ENCODE measurements at places on chromosomes 13 and 19.
A peak's percentile ranks its signal among the peaks of the same experiment; 100 is the strongest.

DNA sequence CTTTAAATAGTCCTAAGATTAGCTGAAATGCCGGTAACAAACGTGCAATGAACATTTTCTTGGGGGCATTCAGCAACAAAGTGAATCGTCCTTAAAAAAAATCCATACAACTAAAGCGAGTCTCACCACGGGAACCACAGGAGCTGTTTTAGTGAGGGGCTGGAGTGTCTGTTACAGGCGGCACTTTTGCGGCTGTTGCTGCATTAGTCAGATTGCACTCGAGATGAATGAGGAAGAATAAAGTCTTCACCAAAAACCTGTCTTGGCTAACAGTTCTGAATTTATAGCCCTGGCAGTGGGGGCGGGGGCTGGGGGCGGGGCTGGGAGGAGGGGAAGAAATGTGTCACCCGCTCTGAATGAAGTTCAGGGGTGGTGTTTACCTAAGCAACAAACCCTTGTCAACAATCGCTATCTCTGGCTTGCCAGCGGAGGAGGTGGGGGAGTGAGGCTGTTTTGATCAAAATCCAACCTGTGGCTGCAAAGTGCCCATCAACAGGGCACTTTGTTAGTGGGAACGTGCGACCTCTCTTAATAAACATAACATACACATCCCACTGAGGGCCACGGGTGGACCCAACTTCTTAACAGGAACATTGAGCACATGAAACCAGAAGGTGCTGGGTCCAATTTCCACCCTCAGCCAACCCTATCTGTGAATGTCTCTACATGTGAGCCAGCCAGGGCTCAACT lies 44.5 kb downstream of the RFX2 start:
- DNase-seq, result peak; percentile 50

DNA sequence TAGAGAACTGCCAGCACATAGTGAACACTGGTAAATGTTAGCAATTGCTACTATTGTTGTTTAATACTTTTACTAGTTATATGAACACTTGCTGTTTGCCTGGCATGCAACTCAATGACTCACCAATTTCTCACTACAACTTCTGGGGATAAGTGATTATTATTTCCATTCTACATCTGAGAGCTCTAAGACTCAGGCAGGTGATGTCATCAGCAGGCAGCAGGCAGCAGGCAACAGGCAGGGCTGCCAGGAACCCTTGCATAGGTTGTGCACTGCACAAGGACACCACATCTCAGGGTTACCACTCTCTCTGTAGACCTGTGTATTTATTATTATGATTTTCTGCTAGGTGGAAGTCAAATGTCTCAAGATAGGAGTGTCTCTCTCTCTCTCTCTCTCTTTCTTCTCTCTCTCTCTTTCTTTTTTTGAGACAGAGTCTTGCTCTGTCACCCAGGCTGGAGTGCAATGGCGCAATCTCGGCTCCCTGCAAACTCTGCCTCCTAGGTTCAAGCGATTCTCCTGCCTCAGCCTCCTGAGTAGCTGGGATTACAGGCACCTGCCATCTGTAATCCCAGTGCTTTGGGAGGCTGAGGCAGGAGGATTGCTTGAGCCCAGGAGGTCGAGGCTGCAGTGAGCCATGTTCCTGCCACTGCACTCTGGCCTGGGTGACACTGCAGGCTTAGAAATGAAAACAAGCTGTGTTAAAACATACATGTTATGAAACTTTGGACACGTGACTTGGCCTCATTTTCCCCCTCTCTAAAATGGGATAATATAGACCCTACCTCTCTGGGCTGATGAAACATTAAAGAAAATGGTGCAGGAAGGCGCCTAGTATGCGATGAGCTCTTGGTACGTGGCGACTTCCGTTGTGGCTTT lies 22.7 kb downstream of the HPN start:
- no peak for DNase-seq

- DNase-seq, result no peak
These were observed 16.0 kb downstream of the LSM4 start for GRCh38 chr19:18306888-18307260.

- no peak for DNase-seq
These were observed 525.1 kb downstream of the MYO16 start for GRCh38 chr13:109154546-109154945.

GRCh38 chr19:991174-991931 lies 7.2 kb downstream of the WDR18 start:
- peak; percentile 81 for DNase-seq

GRCh38 chr13:40780822-40781401 lies 8.5 kb upstream of the SLC25A15 start:
- DNase-seq, result no peak

- DNase-seq, result no peak
These were observed 20.6 kb upstream of the TNFSF11 start for GRCh38 chr13:42553098-42554046.

GRCh38 chr13:66826398-66826797 lies 403.7 kb downstream of the PCDH9 start:
- DNase-seq, result no peak

GRCh38 chr13:36125841-36126240 lies 5.3 kb downstream of the DCLK1 start:
- DNase-seq, result no peak

DNA sequence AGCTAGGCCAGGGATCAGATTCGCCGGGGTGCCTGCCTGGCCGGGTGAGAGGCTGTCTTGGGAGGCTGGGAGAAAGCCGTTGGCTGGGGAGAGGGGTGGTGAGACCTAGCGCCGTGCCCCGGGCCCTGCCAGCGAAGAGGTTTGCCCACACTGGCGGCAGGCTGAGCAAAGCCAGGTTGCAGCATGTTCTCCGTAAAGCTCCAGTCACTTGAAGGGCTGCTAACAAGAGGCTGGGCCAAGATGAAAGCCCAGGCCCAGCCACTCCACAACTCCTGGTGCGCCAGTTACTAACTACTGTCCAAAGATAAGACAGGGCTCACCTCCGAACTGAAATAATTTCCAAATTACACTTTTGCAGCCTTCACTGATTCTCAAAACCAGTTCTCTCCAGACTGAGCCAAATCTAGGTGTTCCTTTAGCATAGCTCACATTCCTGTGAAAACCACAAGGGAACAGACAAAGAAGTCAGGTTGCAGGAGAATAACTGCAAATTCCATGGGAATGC lies 16.3 kb downstream of the ELAVL1 start:
- no peak for DNase-seq

- no peak for DNase-seq
These were observed 758.7 kb downstream of the SLITRK5 start for GRCh38 chr13:88429862-88430261.

- DNase-seq, result no peak
These were observed 18.8 kb downstream of the UBE2L5 start for GRCh38 chr13:30440910-30441703.

All from ecto neural progenitor cell (in vitro differentiated cells).